Right atrium auricular region (tissue), 2 donors: ENCODE measurements at places on chromosomes 4 and X.

- DNase-seq = no peak
Measured at GRCh38 chr4:48798117-48798516, 18.0 kb upstream of the FRYL start.

DNA sequence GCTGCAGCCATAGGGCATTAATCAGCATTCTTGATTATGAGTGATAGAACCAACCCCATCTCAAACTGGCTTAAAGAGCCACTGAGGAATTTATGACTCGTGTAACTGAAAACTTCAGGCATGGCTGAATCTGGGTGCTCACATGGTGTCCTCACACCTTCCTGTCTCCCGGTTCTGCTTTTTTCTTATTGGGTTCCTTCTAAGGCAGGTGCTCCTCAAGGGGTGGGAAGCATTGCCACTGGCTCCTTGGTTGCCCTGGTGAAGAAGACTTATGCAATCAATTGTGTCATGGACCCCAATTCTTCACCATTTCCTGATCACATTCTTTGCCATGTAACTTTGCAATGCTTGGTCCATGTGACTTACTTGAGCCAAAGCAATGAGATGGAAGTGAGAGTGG lies 4.3 kb upstream of the ZCCHC4 start:
- no peak for DNase-seq

GRCh38 chrX:72395237-72395636 lies 89.5 kb upstream of the CITED1 start:
- DNase-seq = no peak

GRCh38 chrX:105307762-105308161 lies 87.3 kb upstream of the TEX13A start:
- no peak for DNase-seq

DNA sequence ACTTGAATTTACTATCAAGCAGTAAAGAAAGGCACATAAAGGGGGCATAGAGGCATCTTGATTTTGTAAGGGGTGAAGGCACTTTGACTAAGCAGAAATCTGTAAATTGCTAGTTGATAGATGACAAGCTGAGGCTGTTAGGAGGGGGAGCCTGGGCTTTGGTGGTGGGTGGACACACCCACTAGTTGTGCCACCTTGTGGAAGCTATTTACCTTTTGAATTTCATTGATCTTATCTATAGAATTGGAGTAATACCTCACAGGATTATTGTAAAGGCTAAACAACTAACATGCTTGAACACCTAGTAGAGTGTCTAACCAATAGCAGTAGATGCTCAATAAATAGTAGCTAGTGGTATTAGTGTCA lies 142.8 kb upstream of the KCNIP4 start:
- DNase-seq = no peak

DNA sequence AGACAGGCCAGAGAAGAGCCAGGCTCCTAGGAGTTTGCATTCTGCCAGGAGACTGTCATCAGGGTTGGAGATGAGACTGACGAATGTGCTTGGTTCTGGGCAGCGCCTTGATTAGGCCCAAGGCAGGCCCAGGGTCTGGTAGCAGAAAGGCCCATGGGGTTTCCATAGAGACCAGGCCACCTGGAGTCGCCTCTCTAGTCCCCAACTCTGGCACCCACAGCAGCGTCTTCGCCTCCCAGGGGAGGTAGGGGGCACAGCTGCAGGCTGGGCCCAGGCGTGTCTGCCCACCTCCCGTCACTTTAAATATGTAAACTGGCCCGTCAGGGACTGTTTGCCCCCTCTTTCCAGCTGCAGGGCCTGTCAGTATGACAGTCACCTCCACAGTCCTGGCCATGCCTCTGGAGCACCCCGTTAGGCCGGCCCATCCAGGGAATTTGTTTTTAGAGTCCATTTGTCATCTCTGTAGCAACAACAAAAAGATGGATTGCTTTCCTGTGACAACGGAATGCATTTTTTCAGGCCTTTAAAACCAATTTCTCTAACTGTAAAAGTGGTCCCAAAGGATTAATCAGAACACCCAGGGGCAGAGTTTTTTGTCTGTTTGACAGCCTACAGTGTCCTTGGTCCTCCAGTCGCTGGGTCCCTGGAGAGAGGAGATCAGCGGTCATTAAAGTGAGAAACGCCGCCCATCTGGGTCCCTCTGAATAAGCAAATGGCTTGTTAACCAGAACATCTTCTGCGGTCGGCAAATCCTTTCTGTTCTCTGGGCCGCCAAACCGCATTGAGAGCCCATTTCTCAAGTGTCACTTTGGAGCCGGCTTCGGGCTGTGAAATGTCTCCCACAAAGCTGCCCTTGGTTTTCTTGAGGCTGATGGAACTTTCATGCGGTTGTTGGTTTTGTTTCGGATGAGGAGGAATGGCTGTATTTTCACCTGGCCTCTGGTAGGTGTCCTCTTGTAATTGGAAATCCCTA lies 153.0 kb upstream of the PSAPL1 start:
- no peak for DNase-seq

DNA sequence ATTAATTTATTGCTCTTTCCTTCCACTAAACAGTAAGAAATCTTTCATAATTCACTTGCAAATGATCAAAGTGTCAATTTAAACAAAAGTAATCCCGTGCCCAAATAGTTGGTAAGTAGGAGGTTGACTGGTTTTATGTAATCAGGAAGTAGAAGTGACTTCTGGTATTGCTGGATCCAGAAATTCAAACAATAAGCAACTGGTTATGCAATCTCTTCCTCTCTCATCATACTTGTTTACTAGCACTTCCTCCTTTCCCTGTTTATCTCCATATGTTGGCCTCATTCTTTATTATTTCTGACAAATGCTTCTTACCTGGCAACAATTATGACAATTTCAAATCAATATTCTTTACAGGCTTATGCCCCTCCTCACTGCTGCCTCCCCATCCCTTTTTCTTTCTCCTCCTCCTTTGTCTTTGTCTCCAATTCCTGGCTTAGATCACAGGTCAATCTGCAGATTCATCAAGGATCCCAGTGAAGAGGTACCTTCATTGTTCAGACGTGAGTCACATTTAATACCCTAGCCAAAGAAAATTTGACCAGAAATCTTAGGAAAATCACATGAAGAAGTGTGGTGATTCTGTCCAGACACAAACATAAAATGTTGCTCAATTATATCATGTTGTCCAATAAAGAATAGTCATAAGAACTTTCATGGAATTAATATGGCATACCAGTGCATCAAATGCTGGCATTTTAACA lies 323.2 kb upstream of the PCDH7 start:
- DNase-seq = no peak

GRCh38 chrX:46029777-46030176 lies 515.4 kb downstream of the ZNF674 start:
- DNase-seq = no peak
